ENCODE measurements at places on chromosomes 2 and 18. TPM values are rescaled to one million over a fixed set of nuclear protein-coding genes. Genes with fewer than 3 reads are reported as not detected.
A peak's percentile ranks its signal among the peaks of the same experiment; 100 is the strongest.

DNA sequence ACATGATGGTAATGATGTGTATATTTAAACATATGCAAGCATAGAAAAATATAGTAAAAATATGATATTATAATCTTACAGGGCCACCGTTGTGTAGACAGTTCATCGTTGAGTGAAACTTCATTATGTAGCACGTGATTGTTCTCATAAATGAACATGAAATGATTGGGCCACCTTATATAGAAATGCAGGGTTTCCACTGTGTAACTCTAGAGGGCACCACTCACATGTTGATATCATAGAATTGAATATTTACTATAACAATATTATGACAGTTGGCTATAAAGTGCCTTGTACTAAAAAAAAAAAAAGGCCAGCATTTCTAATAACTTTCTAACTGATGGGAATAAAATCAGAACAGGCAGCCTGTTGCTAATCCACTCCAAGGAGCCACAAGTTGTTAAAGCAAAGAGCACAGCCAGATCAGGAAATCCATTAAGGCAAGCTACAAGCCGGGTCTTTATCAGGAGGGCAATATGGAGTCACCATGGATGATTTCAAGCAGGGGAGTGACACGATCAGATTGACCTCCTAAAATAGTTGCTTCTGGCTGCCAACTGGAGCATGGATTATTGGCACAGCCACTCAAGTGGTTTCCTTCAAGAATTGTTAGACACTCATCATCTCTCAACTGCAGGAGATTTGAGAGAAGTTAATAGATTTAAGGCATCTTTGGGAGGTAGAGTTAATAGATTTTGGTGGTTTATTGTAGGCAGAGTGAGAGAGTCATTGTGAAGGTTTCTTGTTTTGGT, 16.7 kb downstream of the IL1F10 start:
- peak; percentile 69 for DNase-seq

GRCh38 chr2:208892203-208892602, 485.6 kb downstream of the PTH2R start:
- DNase-seq = no peak

CCDC148 gene
- total RNA-seq = 1.4 TPM

DNA sequence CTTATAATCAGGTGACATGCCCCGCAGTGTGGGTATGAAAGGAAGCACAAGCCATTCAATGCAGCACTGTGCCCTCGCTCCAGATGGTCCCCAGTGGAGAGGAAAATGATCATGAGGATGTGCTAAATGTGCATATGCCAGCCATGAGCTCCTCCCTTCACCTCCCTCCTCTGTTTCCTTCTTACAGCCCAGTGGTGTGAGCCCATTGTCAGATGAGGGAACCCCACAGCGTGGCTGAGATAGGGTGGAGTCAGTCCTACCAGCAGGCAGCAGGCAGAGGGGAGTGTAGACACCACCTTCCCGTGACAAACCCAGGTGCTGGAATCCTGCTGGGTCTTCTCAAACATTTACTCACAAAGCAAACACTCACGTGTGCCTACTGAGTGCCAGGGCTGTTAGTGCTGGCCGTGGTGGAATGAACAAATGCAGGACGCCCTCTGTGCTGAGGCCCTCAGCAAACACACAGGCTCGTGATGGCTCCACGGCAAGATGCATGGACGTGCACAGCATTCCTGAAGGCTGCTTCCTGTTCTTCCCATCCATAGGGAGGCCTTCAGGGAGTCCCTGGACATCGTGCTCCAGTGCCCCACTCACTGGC, 181.7 kb upstream of the TPO start:
- DNase-seq = peak; percentile 30

DSG1 gene
- total RNA-seq = not detected

- no peak for DNase-seq
These were observed 65.2 kb downstream of the BCL11A start for GRCh38 chr2:60488291-60488690.

DNA sequence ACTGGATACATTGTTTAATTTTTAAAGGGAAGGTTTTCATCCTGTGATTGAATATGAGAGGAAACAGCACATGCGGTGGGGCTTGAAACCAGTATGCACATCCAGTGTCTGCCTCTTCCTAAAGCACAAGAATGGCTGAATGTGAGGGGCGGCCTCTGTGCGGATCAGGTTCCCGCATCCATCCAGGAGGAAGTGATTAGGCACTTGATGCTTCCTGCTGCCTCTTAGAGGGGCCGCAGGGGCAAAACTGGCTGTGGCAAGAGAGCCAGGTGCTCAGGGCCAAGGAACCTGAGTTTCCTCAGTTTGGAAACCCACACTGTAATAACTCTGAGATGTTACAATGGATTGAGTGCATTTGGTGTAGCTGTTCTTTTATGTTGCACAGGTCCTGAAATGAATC, 48.8 kb downstream of the THNSL2 start:
- DNase-seq = no peak

CREG2 gene
- total RNA-seq = not detected

DNA sequence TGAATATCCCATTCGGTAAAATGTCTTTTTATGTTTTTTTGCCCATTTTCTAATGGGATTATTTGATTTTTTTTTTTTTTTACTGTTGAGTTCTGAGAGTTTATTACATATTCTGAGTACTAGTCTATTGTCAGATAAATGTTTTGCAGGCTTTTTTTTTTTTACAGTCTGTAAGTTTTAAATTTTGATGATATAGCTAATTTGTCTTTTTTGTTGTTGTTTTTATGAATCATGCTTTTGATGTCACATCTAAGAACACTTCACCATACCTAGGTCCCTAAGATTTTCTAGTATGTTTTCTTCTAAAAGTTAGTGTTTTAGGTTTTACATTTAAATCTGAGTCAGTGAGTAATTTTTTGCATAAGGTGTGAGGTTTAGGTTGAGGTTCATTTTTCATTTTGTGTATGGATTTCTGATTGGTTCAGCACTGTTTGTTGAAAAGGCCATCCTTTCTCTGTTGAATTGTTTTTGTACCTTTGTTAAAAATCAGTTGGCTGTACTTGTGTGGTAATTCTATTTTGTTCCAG, 40.7 kb downstream of the PTPN4 start:
- DNase-seq = no peak

SFXN5 gene
- 49.4 TPM for total RNA-seq

DNA sequence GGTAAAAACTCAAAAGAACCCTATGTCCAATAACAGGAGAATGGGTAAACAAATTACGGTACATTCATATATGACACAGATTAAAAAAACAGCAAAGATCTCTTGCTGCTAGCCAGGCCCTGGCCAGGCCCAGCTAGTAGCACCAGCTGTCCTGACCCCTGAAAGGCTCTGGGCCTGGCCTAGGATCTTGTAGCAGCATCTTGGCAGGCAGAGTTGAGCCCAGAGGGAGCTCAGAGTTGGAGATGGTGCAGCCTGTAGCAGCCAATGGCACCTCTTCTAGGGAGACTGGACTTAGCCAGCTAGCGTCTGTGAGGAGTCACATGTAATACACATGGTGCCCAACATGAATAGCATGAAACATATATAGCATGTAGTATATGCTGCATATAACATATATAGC, 69.1 kb downstream of the HS6ST1 start:
- no peak for DNase-seq
